ENCODE measurements at places on chromosomes 6 and 20. TPM values are rescaled to one million over a fixed set of nuclear protein-coding genes. Genes with fewer than 3 reads are reported as not detected.

DNA sequence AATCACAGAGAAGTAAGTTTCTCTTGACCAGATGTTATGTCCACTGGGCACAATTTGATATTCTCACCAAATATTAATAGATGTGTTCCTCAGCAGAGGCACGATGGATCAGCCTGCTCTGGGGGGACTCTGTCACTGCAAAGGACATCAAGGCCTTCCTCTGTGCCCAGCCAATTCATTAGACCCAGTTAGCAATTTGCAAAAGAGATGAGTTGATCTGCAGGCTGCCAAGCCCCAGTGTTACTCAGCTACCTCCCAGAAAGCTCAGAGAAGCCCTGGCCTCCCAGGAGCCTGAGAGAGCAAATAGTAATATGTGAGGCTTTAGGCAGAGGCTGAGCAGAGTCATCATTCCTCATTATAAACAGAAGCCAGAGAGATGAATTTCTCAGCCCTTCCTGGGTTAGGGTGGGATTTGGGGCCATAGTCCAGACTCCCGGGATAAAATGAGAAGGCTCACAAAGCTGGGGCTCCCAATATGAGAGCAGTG lies 54.2 kb downstream of the ZNF831 start:
- no peak for DNase-seq

DNA sequence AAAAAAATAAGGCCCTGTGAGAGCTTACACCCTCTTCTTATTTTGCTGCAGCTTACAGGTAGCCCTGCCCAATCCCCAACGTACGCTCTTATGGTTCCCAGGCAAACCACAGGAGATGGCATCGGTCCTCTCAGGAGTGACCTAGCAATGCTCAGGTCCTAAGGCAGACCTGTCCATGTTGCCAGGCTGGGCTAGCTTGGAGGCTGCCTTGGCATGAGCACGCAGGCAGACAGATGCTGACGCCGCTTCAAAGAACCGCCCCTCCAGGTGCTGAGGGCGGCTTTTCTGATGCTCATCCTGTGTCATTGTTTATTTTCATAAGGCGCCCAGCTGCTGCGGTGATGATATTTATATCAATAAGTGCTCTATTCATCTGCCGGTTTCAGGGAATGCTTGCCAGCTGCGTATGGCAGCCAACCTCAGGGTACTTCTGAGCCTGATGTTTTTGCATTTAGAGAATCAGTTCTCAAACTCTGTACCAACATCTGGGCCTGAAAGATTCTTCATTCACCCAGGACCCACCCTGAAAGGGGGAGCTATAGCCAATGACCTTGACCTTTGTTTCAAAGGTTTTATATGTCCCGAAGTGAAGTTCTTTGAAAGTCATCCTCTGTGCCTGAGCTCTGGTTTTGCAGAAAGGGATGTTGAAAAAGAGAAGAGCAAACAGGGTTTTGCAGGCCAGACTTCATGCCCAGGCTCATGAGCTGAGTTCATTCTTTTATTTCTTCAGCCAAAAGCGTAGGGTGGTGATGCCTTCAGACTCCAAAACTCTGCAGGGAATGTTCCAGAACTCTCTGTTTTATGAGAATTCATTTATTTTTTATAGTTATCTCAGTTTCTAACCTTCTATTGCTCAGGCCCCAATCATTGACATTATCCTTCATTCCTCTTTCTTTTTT lies 475.6 kb upstream of the CHD6 start:
- no peak for DNase-seq

Gene CALHM4
- not detected for total RNA-seq

Gene OTOR
- total RNA-seq: not detected

Gene ARMC12
- total RNA-seq: 0.30 TPM

Gene BMP2
- 57.3 TPM for total RNA-seq

Data from colonic mucosa (tissue), 4 donors.